Hematopoietic multipotent progenitor cell treated with erythropoietin and hydrocortisone succinate and interleukin-3 and kit ligand, for 6 days (in vitro differentiated cells): ENCODE measurements at places on chromosomes 12 and 14.

GRCh38 chr12:75707983-75708382 is 196.6 kb upstream of the KRR1 start:
- no peak for DNase-seq

- DNase-seq, result no peak
These were observed 94.7 kb downstream of the DENND5B start for GRCh38 chr12:31496257-31496656.

- DNase-seq, result peak; percentile 71
These were observed 903 bp downstream of the PARPBP start for GRCh38 chr12:102120886-102121285.

DNA sequence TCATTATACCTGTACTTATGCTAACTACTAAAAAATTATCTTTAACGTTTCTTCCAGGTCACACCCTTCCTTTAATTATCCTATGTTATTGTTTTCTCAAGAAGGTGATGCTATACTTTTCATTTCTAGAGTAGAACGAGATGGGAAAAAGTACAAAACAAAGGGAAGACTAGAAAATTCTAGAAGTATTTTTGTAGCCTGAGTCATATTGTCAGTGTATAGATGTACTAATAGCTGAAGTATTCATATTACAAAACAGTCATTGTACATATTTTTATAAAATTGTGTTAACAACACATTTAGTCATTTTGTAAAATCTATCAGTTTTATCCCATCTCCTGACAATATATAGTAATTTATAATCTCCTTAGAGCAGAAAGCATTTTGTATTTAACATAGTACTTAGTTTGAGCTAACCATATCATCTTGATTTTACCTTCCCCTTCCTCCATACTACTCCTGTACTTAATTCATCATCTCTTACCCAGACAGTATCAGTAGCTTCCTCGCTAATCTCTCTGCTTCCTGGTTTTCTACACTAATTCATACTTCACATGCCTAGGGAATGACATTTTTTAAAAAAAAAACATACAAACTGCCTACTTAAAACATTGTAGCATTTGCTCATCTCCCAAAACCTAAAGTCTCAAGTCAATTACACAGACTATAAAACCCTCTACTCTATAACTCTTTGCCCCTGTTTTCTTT is 920.9 kb downstream of the RPS29 start:
- no peak for DNase-seq

- no peak for DNase-seq
These were observed 7.5 kb upstream of the AQP2 start for GRCh38 chr12:49942921-49943624.

DNA sequence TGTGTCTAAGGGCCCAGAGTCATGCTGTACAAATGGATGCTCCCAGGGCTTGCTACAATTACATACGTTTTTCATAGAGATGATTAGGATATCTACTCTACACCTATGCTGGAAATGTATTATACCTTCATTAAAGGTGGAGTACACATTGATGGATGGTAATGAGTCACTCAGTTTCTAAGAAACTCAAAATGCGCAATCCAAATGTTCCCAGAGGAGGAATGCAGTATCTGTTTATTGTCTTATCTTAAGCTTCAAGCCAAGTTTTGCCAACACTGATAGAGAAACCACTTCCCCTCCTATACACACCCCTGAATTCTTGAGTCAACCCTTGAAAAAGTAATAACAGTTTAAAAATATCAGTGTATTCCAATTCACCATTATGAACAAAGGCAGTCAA is 266.6 kb upstream of the FAR2 start:
- DNase-seq, result peak; percentile 61

GRCh38 chr14:22472935-22473854 is 115.8 kb downstream of the DAD1 start:
- DNase-seq, result peak; percentile 90

GRCh38 chr12:29544428-29545101 is 47.1 kb upstream of the OVCH1 start:
- no peak for DNase-seq

- peak; percentile 71 for DNase-seq
These were observed 137.8 kb downstream of the HMGA2 start for GRCh38 chr12:65962036-65962430.

DNA sequence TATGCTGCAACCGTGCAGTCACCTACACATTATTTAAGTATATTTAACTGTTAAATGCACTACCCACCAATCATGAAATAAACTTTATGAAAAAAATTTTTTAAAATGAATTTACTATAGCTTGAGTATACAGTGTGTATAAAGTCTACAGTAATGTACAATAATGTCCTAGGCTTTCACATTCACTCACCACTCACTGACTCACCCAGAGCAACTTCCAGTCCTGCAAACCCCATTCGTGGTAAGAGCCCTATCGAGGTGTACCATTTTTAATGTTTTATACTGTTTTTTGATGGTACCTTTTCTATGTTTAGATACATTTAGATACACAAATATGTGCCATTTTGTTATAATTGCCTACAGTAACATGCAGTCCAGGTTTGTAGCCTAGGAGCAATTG is 48.1 kb downstream of the KLRG1 start:
- DNase-seq, result no peak

DNA sequence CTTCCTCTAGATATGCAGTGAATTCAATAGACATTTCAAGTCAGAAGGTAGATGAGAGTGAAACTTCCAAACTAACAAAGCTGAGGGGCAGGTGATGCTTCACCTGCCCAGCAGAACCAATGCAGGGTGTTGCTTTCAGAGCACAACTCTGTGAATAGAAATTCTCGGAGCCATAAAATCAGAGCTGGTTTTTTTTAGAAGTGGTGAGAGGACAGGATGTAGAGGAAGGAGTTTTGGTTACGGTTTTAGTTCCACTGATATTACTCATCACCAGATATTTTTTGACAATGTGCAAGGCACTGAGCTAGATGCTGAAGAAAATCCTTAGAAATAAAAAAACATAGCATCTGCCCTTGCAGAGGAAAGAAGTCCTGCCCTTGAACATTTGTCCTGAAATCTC is 62.2 kb downstream of the BMP4 start:
- no peak for DNase-seq

GRCh38 chr14:102560458-102561261 is 31.8 kb upstream of the RCOR1 start:
- DNase-seq, result no peak

DNA sequence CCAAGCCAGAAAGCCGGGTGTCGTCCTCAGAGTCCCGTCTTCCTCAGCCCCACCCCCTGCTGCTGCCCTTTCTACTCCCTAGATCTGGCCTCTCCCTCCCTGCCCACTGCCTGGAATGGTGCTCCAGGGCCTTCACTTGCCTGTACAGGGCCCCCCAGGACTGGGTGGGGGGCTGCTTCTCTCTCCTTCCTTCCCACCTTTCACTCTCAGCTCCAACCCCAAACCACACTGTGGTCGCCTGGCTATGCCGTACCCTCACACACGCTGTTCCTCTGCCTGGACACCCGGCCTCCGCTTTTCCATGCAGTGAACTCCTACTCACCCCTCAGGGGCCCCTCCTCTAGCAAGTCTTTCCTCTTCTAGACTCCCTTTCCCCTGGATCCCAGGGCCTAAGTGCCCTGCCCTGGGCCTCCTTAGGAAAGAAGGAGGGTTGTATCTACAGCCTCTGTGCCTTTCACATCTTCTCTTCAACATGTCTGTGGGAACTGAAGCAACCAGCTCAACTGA is 25.5 kb upstream of the DIO3 start:
- no peak for DNase-seq

- DNase-seq, result no peak
These were observed 5.9 kb upstream of the RCOR1 start for GRCh38 chr14:102586420-102587104.

DNA sequence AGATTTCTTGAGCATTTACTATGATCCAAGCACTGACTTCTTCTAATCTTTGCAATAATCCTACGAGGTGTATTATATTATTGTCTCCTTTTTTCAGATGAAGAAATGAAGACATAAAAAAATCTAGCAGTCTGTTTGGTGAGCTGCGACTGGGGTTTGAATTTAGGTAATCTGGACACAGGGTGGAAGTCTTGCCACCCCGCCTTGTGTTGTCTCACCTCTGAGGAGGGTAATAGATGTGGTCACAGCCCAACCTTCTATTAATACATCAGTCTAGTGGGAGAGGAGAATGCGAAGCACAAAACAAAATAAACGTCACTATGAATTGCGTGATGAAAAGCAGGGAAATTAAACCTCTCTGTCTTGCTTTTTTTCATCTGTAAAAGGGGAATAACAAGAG is 993.9 kb downstream of the VRK1 start:
- no peak for DNase-seq

DNA sequence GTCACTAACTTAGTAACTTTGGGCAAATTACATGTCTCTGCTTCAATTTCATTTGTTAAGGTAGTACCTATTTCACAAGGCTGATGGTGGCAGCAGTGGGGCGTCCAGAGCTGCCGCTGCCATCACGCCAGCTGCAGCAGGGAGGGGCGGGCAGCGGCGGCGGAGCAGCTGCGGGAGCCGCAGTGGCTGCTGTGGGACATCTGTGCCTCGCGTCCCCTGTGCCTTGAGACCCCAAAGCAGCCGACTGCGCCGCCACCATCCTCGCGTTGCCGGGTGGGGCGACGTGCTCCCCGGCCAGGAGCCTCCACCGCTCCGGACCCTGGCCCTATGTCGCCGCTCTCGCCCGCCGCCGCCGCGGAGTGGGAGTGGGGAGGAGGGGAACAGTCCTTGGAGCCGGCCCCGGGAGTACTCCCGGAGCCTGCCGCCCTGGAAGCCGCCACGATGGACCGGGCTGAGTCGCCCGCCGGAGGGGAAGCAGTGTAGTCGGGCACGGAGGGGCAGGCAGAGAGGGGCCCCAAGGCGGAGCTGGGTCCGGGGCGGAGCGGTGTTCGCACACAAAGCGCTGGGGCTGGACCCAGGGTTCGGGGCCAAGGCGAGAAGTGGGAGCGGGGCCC is 51.4 kb downstream of the A2M start:
- peak; percentile 83 for DNase-seq

- no peak for DNase-seq
These were observed 188.1 kb downstream of the ANO4 start for GRCh38 chr12:100982511-100983183.

- DNase-seq, result no peak
These were observed 17.3 kb upstream of the ZDHHC22 start for GRCh38 chr14:77158882-77159255.

GRCh38 chr12:122520676-122521075 is 6.1 kb downstream of the RSRC2 start:
- DNase-seq, result no peak

- DNase-seq, result no peak
These were observed 99.2 kb downstream of the BRMS1L start for GRCh38 chr14:35925319-35925718.

GRCh38 chr14:33510063-33510481 is 440.8 kb downstream of the EGLN3 start:
- no peak for DNase-seq

DNA sequence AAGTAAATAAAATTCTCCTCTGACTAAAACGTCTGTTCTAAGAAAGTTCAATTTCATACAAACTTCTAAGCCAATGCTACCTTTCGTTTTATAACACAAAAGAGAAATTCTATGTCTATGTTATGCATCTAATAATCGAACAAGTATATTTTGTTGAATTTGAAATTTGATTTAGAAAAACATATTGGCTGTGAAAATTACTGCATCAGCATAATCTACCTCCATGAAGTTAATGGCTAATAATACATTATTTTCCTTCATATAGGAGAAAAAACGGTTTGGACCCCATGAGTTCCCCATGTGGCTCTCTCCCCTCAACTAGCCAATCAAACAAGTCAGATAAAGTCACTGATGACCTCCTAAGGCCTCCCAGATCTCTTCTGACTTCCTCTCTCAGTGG is 106.5 kb downstream of the KCNH5 start:
- no peak for DNase-seq

GRCh38 chr12:84497819-84498218 is 414.8 kb downstream of the SLC6A15 start:
- DNase-seq, result peak; percentile 44
